CD4-positive, alpha-beta T cell treated with Interferon alpha-2 for 1 hour (primary cell): ENCODE measurements at places on chromosomes 12 and 14.

- DNase-seq: peak; percentile 45
Measured at GRCh38 chr14:91872011-91872501, 4.7 kb upstream of the TC2N start.

DNA sequence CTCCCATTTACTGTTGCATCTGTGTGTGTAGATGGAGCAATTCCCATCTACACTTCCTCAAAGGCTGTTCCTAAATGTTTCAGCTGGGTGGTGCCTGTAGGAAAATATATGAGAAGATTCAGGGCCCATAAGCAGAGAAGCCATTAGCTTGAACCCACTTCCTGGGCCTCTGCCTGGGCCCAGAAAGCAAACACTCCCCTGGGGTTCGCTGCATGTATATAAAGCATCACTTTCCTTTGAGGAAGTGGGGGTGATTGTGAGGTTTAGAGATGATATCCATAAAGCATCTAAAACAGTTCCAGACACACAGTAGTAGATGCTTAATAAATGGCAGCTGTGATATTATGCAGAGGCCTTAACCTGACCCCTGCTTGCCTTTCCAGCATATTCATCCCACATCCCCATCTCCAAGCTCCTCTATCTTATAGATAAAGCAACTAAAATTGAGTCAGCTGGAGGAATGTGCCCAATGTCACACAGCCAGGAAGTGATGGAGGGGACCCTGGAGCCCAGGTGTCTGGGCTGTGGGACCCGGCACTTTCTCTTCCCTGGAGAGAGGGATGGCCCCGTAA is 280.0 kb upstream of the CRY1 start:
- no peak for DNase-seq

- no peak for DNase-seq
Measured at GRCh38 chr14:51203881-51204280, 36.2 kb upstream of the TMX1 start.

- DNase-seq: no peak
Measured at GRCh38 chr12:56188778-56189098, 545 bp downstream of the SMARCC2 start.

GRCh38 chr14:24135584-24135833 is 485 bp upstream of the PSME1 start:
- no peak for DNase-seq

GRCh38 chr12:34405286-34406227 is 383.3 kb downstream of the ALG10 start:
- DNase-seq: no peak

GRCh38 chr14:103155010-103155409 is 31.7 kb downstream of the TNFAIP2 start:
- no peak for DNase-seq

GRCh38 chr12:120584343-120585149 is 3.3 kb upstream of the POP5 start:
- DNase-seq: peak; percentile 67

DNA sequence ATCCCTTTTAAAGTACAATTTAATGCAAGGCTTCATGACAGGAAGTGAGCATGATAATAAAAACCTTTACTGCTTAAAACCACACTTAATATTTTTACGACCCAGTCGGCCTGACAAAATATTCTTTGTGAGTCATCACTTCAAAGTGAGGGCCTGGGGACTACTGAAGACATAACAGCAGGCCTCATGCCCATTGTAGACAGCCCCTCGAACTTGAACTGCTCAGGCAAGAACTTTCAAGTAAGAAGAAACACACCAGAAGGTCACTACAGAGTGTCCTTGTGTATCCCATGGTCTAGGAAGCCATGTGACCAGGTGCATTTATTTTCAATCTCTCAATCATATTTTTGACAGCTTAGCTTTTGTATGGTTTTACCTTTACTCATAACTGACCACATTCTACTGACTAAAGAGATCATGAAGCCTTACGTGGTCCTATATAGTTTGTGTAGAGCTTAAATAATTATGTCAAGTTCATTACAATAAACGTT is 61.4 kb upstream of the MANSC4 start:
- DNase-seq: no peak

DNA sequence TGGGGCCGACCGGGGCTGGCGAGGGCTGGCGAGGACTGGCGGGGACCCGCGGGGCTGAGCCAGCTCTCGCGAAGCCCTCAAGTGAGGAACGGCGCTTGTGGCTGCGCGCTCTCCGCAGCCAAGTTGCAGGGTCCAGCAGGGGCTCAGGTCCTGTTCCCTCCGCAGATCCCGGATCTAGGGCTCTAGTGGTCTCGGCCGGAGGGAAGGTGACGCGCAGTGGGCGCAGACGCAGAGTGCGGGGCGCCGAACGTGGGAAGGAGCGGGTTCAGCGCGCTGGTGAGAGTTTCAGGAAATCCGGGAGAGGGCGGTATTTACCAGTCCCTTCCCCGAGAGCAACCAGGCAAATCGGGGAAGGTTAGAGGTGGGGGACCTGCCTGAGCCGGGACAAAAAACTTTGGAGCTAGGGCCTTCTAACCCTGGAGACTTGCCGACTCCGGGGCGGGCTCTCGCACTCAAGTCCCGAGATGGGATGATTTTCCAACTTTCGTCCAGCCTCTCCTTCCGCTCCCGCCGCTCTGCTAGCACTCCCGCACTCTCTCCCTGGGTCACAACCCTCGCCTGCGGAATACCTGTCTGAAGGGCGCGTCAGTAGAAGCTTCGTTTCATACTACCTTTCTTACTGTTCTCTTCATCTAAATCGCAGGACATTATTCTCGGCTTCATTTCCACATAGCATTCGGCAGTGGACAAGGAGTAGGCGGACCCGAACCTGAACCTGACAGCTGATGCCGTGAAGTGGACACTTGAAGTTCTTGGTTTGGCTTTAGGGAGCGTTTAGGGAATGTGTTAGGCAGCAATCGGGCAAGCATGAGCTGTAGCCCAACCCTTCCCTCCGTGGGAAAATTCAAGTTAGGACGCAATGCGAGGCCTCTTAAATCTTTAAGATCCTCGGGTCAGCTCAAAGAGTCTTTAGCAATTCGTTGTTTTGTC is 13.6 kb upstream of the PAX9 start:
- no peak for DNase-seq

GRCh38 chr12:69023840-69024239 is 90.9 kb upstream of the CPM start:
- no peak for DNase-seq

GRCh38 chr14:52265253-52265652 is 2.2 kb upstream of the PTGDR start:
- peak; percentile 20 for DNase-seq

DNA sequence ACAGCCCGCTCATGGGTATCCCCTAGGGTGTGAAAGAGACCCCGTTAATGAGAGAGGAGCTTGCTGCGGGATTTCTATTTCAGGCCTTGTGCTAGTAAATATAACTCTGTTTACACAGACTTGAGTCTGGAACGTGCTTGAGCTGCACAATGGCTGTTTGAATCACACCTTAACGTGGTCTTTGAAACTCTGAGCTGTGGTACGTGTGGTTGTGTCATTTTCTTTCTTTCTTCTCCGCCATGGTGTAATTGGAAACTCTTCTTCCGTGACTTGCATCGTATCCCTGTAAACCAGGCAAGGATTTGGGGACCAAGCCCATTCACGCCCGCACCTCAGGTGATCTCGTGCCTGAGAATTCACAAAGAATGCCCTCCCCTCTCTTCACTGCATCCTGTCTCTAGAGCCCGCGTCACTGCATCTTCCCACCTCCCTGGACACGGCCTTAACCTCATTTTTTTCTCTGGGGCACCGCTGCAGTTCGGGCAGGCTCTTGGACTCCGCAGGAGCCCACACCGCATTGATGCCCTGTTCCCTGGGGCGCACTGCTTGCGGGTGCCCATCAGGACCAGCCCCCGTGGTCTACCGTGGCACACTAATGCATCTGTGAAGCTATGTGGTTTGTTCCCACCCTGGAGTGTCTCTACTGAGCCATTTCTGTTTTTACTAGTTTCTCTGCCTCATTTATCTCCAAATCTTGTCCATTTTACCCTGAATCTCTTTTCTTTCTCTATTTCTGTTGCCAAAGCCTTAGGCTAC is 78.4 kb upstream of the PARP11 start:
- DNase-seq: no peak

DNA sequence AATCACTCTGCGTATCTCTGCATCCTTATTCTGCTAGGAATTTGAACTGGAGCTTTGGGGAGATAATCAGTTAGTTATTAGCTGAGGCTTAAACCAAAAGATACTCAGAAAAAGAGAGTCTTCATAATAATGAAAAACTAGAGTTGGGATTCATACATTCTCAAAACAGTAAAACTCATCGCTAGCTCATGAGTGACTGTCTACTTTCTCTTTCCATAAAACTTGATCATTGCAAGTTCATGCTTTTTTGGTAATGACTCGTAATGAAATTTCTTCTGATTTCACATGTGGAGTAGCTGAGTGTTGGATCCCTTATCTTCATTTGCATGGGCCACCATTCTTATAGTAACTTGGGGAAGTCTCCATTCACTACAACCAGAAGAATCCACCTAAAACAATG is 397.7 kb downstream of the PDZRN4 start:
- DNase-seq: no peak

- DNase-seq: no peak
Measured at GRCh38 chr14:67722293-67722692, 20.6 kb downstream of the RDH12 start.

DNA sequence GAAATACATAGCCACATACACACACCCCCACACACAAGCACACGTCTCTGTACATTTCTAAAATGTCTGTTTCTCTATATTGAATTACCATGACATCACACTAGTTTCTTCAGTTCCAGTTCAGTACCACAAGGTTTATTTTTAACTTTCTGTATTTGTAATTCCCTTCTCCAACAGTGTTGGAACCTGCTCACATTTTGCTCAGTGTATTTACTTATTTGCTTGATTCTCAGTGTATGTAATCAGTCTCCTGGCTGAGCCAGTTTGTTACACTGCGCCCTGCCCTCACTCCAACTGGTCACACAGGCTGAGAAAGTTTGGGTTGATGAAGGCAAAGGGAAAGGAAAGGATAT is 67.1 kb downstream of the MON2 start:
- no peak for DNase-seq

GRCh38 chr12:27493260-27493940 is 30.6 kb upstream of the PPFIBP1 start:
- DNase-seq: no peak

DNA sequence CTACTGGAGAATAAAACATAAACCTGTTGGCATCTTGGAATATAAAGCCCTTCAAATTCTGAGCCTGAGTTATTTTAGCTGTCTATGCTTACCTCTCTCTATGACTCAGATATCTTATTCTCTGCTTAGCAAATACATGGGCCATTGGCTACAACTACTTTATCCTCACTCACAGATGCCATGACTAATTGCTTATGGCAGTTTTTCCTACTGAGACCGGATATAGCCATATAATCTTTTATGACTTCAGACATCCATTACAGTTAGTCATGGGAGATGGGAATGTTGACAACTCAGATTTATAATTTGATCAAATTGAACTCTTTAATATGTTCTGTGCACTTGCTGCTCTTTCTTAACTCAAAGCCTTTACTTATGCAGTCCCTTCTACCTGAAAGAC is 502.4 kb upstream of the ATP2B1 start:
- no peak for DNase-seq

DNA sequence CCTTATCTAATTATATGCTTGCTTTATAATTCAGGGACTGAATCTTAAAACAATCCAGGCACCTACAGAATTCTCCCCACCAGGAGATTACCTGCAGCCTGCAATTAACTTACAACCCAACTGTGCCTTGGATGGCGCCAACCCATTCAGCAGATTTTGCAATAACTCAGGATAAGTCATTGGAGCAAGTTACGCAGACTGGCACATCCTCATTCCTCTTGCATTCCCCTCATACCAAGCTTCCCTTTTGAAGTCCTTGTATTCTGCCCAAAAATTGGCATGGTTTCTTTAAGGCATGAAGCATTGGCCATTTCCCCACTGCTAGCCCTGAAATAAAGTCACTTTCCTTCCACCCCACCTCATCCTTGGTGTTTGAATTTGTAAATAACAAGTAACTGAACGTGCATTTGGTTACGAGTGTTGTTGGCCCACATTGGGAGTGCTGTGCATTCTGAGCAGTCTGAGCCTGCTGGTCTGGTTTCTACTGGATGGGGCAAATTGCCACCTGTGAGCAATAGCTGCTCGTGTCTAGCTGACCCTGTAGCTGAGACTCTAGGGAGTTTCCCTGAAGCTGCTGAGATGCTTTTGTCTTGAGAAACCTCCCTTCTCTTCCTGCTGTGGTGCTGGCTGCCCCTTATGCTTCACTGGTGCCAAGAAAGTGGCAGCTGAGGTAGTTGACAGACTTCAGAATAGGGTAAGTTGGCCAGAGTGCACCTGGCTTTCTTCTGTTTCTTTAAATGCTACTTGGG is 99.2 kb upstream of the SCAF11 start:
- no peak for DNase-seq

DNA sequence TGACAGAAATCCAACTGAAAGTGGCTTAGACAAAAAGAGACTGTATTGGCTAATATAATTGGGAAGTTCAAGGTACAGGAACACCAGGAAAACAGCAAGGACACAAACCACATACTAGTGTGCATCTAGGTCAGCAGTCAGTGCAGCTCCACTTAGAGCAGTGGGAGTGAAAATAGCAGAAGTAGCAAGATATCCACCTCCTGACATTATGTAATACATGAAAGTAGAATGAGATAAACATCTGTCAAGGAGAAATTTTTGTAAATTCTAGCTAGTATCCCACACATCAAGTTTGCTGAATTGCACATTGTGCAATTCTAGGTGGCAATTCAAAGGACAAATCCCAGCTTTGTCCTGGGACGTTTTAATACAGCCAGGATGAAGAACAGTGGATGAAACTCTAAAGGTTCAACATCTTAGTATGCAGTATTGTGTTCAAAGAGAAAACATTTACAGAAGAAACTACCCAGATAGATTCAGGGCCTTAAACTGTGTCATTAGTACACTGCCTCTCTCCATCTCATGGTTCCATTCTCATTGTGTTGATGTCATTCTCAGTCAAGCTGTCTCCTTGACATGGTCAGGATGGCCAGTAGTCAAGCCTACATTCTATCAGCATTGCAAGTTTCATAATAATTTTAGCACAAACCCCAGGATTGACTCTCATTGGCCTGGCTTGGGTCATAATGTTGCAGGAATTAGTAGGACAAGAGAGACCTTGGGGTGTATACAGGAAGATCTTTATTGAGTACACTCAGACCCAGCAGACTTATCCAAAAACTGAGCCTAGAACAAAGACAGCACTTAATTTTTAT is 56.8 kb downstream of the SDR9C7 start:
- no peak for DNase-seq
